ENCODE measurements at places on chromosomes 1 and 21.
A peak's percentile ranks its signal among the peaks of the same experiment; 100 is the strongest.

DNA sequence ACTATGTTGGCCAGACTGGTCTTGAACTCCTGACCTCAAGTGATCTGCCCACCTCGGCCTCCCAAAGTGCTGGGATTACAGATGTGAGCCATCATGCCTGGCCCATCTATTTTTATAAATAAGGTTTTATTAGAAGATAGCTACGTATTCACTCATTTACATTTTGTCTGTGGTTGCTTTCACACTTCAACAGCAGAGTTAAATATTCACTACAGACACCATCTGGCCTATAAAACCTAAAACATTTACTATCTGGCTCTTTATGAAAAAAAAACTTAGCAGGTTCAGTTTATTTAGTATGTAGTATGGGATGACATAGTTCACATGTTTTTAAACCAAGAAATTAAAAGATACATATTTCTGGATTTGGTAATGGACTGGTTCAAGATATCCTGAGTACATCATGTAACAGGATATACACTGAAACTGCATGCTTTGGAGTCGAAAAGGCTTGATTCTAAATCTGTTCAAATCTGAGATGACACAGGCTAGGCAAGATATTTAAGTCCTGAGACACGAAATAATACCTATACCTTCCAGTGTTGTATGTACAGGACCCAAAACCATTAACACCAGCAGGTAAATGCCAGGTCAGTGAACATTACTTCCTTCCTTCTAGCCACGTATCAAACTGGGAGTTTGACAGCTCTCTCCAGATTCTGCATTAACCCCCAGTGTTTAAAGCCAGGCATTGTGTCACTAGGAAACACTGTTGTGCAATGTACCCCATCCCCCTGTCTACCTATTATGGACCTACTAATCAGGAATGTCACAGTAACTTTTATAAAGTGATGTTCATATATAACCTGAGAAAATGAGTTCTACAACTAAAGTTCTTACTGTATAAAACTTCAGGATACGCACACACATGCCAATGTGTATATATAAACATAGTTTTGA lies 54.3 kb upstream of the SDC3 start:
- DNase-seq: no peak

DNA sequence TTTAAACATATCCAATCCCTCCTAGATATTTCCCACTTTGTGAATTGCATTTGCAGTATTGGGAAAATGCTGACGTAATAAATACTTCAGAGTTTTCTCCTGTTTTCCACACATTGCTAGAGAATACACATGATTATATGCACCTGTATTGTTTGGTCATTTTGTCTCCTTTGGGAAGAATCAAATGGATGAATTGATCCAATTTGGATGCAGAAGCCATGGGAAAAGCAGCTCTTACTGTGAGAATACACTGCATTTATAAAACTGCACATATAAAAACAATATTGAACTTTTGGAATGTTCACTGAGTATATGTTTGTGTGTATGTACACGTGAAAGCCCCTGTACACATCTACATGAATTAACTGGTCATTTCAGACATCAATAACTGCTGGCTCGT lies 306.6 kb upstream of the LYPLAL1 start:
- no peak for DNase-seq

GRCh38 chr1:93805027-93805610 lies 73.9 kb downstream of the DNTTIP2 start:
- DNase-seq: no peak

DNA sequence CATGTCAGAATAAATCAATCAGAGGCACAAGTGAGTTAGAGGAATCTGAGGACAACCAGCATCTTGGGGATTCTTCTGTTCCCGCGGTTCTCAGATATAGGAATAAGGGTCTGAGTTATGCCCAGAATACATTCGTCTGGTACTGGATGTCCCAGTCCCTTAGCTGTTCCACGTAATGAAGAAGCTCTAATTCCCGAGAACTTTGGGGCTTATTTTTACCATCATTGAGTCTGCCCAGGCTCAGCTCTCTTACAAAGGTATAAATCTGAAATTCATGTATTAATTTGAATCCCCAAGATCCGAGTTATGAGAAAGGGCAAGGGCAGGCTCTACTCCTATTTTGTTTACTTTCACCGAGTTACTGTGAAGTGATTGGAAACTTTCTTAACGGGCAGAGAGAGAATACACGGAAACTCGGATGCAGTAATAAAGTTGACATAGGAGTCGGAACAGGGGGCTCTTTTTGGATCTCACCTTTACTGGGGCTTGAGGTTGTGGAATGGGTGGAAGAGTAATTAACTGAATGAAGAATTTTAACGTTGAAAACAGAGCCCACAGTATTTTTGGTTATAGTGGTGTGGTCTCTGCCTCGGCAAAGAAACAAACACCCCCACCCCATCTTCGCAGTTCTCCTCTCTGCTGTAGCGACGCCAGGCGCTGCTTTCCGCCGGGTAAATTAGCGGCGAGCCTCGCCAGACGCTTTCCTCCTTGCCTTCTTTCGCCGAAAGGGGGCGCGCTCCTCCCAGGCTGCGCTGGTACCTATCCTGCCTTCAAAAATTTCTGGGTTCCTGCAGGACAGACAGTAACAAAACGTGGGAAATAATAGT lies 7.1 kb downstream of the PRRX1 start:
- peak; percentile 76 for DNase-seq

- DNase-seq: no peak
Observed at GRCh38 chr1:34697818-34698217, 57.0 kb upstream of the GJB5 start.

DNA sequence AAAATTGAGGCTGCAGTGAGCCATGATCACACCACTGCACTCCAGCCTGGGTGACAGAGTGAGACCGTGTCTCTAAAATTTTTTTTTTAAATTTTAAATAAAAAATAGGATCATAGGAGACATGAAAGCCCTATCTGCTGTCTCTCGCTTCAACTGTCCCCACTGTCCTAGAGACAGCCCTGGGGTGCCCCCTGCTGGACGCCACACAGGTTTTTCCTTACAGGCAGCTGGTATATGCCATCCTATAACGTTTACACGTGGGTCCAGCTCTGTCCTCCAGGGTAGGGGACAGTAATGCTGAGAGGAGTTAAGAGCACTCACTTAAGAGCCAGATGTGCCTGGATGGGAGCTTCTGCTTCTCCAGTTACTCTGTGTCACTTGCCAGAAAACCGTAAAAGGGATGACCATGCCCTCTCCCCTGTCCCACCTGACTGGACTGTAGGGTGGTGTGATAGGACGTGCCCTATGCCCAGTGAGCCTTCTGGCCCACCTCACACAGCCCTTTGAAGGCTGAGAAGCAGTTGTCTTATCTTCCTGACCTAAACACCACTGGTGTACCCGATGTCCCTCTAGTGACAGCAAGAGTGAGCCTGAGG lies 8.5 kb downstream of the FBXO2 start:
- DNase-seq: peak; percentile 87

GRCh38 chr1:234891427-234891826 lies 237.2 kb downstream of the TOMM20 start:
- no peak for DNase-seq

- no peak for DNase-seq
Observed at GRCh38 chr1:213186168-213186567, 135.1 kb downstream of the RPS6KC1 start.

GRCh38 chr1:221689138-221689537 lies 52.8 kb downstream of the DUSP10 start:
- no peak for DNase-seq

GRCh38 chr1:25711555-25712298 lies 88.3 kb upstream of the SELENON start:
- DNase-seq: peak; percentile 82

DNA sequence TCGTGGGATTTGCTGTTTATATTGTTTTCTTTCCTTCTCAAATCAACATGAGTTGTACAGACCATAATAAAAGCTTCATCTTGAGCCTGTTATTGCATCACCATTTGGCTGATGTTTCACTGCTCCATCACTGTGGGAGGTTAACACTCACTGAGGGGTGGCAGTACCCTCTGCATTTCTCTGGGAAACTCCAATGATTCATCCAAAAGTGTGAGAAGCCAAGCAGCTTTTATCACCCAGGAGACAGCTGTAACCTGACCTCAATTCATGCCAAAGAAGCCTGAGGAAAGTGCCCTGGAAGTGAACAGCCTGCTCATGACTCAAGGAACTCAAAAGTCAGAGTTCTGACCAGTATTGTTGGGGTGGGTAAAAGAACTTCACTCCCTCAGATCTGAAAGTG lies 84.1 kb downstream of the GPR88 start:
- no peak for DNase-seq

DNA sequence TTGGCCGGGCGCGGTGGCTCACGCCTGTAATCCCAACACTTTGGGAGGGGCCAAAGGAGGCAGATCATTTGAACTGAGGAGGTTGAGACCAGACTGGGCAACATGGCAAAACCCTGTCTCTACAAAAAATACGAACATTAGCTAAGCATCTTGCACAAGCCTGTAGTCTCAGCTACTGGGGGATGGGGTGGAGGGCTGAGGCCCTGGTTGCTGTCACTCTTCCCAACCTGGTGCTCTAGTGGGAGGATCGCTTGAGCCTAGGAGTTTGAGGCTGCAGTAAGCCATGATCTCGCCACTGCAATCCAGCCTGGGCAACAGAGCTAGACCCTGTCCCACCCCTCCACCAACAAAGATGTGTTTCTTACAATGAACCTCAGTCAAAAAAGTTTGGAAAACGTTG lies 2.8 kb downstream of the PHGDH start:
- DNase-seq: no peak

- no peak for DNase-seq
Observed at GRCh38 chr1:199593475-199593874, 434.0 kb upstream of the NR5A2 start.

GRCh38 chr1:178189814-178190213 lies 95.9 kb downstream of the RASAL2 start:
- DNase-seq: no peak
